ENCODE measurements at places on chromosomes 5 and 9. TPM values are rescaled to one million over a fixed set of nuclear protein-coding genes. Genes with fewer than 3 reads are reported as not detected.
A peak's percentile ranks its signal among the peaks of the same experiment; 100 is the strongest.

DNA sequence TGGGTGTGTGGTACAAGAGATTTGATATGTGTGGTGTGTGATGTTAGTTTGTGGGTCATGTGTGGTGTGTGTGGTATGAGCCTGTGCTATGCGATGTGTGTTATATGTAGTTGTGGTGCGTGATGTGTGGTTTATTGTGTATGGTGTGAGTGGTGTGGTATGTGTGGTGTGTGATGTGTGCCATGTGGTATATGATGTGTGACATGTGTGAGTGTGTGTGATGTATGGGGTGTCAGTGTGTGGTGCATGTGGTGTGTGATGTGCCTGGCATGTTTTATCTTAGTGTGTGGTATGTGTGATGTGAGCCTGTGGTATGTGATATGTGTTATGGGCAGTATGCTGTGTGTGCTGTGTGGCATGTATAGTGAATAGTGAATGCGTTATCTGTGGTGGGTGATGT, 273.0 kb upstream of the IRX1 start:
- DNase-seq: no peak

FOXD4L6 gene
- not detected for total RNA-seq

CRHBP gene
- 1.4 TPM for total RNA-seq

RANBP3L gene
- 0.40 TPM for total RNA-seq

GRCh38 chr5:140142856-140143255, 17.1 kb downstream of the IGIP start:
- DNase-seq: no peak

DMRTA1 gene
- total RNA-seq: 0.53 TPM

EFCAB9 gene
- total RNA-seq: not detected

DNA sequence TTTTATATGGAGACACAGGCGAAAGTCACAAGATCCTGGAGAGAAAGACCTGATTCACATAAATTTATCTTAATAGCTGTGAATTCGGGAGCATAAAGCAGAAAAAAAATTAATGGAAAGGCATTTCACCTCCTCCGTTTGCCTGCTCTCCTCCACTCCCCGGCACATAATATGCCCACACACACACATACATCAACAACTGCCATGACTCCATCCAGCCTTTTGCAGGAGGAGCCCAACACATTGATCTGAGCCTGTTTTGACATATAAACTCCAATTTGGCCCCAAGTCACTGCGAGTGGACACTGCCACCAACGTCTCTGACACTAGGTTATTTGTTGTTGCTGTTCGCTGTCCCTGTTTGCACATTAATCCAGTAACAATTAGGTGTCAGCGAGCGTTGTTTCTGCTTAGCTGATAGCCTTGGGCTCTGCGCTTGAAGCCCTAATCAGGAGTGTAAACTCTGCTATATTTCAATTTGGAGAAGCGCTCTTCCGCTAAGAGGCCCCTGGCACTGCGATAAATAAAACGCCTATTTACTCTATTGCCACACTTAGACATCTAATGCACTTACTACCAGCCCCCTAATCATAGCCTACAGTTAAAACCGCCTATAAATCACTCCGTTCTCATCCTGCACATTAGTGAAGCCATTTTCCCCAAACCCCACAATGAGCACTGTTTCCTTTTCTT, 195.8 kb upstream of the TBCA start:
- DNase-seq: no peak

GRCh38 chr5:101390151-101390908, 487.2 kb upstream of the ST8SIA4 start:
- no peak for DNase-seq

DNA sequence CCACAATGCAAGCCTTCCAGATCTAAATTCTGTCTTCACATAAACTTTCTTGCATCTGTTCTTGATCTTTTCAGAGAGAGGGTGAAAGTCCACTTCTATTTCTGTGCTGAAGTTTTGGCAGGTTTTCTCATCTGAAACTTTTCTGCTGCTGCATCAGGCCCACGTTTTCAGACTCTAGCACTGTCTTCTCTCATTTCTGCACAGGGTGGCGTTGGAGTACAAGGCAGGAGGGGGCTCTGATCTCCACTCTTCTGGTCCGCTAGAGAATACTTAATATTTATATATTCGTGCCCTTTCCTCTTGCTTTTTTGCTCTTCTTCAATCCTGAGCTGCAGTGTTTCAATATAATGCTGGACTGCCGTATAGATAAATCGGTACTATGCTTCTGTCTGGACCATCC, 204.0 kb upstream of the PRDM9 start:
- no peak for DNase-seq

DNA sequence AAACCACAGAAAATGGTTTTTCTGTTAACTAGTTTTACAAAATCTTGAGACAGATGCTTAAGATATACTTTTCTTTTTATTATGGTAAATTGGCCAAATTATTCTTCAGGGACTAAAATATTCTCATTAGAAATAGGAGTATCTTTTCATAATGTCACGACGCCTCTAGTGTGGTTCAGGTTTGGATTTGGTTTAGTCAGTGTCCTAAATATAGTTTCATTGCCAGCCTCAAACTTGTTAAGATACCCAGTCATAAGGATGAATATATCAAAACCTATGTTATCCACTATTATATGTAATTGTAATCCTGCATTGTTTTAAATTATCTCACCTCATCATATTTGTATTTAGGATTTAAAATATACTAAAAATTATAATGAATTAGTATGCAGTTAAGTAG, 13.7 kb downstream of the NDUFAF2 start:
- DNase-seq: no peak

DNA sequence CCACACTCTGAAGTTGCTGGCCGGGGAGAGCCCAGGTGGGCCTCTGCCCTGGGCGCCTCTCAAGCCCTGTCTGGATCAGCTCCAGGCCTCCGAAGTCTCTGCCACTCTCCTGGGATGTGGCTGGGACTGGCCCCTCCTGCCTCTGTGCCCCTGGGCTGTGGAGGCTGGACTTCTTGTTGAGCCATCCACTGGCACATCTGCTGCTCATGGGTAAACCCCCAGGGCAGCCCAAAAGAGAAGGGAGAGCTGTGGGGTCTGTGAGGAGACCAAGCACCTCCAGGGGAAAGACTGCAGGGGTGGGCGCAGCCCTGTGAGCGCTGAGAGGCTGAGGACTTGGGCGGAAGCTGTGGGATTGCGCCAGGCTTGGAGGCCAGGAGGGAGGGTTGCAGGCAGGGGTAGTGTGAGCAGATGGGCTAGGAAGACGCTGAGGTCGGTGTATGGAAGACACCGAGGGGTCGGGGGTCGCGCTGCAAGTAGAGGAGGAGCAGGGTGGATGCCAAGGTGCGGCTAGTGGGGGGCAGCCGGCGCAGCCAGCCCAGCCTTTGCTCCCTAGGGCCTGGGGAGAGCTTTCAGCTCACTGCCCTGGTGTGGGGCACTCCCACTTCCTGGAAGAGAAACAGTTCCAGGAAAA, 118.1 kb downstream of the WNK2 start:
- DNase-seq: peak; percentile 55

TPRN gene
- 8.8 TPM for total RNA-seq

GRCh38 chr5:170100066-170100943, 5.4 kb upstream of the FOXI1 start:
- peak; percentile 85 for DNase-seq

CDC37L1 gene
- total RNA-seq: 14.9 TPM

GRCh38 chr9:38067859-38068681, 957 bp downstream of the SHB start:
- peak; percentile 64 for DNase-seq

GRCh38 chr5:54621709-54622108, 104.2 kb downstream of the SNX18 start:
- no peak for DNase-seq

DNA sequence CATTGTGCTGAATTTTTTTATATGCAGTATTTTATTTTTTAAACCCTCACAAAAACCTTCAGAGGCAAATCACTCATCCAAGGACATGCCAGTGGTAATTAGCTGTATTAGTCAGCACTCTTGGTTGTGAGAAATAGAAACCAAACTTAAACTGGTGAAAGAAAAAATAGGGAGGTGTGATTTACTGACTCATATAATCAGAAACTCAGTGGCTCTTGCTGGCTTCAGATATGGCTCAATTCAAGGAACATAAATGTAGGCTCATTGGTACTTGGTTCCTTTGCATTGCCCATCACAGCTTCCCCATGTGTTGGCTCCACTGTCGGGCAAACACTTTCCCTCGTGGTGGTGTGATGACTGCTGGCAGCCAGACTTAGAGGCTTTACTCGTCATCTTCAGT, 497.2 kb downstream of the MAT2B start:
- DNase-seq: no peak

C9orf50 gene
- 2.2 TPM for total RNA-seq

DNA sequence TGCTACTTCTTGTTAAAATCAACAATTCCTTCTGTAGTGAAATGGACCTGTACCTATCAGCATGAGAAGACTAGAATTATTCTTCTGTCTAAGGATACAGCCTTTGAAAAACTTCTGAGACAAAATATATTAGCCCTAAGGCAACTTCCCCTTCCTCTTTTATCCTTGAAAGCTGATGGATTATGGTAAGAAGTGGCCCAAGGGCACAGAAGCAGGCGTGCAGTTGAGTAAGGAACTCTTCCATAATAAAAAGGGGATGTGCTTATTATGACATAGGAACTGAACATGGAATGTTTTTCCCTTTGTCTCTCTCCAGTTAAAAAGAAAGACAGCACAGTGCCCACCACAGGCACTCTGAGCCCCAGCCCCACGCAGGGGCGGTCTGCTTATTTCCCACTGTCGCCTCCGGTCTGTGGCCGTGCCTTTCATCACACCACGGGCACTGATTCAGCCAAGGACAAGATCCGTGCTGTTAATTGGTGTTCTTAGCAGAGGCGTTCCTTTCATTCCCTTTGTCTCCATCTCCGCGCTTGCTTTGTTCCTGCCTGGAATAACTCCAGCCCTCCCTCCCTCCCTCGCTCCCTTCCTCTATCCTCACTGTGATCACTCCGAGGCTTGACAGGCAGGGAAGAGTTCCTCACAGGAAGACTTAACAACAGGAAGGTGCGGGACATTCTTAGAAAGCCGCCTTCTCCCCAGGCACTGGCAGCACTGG, 135.9 kb upstream of the OTULINL start:
- no peak for DNase-seq

- no peak for DNase-seq
Measured at GRCh38 chr5:77981820-77982219, 205.7 kb upstream of the TBCA start.

RNF208 gene
- total RNA-seq: 10.6 TPM

SLC6A19 gene
- total RNA-seq: 0.09 TPM

TGFBR1 gene
- total RNA-seq: 71.3 TPM

- DNase-seq: no peak
Measured at GRCh38 chr5:151775025-151775606, 3.4 kb downstream of the G3BP1 start.

GRCh38 chr9:127611899-127612790, at the start of gene STXBP1:
Gene STXBP1 (plus strand): TSS chr9:127612277. CDS start chr9:127612404, 127 bp downstream.
- DNase-seq: peak; percentile 93

GRCh38 chr9:20884985-20885593, 146.4 kb downstream of the HACD4 start:
- DNase-seq: peak; percentile 80

DNA sequence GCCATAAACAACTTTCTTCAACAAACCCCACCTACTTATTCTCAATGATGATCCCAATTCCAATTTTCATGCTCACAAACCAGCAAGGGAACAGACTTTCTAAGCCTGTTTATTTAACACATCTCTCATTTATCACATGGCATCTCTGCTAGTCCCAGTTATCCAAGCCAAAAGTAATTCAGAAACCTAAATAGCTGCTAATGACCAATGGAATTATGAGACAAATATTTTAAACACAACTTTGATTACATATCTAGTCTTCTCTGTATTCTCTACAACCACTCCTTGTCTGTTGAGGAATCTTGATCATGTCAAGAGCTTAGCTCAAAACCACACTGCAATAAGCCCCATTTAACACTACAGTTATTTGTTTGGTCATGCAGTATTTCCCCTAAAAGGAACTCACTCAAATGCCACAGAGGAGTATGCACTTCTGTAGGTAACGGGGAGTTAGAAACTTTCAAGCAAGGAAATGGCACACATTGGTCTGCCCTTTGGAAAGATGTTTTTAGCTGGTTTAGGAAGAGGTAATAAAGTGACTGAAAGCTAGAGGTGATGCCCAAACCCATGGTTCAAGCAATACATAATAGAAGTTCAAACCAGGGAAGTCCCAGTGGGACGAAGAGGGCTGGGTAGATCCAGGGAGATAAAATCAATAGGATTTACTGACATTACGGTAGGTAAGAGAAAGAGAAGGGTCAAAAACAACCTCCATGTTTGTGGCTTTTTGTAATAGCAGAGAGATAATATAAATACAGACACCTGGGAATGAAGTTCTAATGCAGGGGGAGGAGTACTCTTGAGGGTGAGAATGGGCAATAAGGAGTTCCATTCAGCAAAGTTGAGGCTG, 42.1 kb upstream of the HTR4 start:
- DNase-seq: no peak

DNA sequence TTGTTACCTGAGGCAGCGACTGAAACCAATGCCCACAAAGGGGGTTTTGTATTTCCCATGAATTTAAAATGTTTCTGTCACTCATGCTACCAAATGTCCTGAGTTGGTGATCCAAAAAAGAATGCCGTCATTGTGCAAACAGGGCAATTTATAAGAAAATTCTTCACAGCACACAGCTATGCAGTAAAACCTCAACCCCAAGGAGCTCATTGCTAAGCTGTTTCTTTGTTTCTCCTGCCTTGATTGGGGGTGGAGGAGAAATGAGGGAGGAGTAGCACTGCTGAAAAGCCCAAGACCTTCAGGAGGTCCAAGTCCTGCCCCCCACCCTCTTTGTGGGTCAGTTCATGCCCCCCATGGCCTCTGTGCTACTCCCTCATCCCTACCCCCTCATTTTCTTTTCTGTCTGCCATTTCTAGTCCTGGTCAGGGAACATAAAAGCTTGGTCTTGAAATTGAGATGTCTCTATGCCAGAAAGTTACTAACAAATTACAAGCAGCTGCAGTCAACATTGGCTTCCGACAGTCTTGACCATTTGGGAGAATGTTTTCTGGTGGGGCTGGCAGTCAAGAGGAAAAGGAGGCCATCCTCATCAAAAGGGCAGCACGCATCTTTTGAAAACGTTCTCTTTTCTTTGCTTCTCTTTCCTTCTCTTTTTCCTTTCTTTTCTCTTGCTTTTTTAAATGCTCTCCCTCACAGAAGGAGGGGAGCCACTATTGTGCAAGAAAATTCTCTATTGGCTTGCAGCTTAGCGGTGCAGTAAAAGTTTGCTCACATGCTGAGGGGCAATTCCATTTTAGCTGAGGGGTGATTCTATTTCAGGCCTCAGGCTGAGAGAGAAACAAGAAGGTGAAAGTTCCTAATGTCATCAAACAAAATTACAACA, 133.3 kb downstream of the GCNT1 start:
- no peak for DNase-seq

Measured in sciatic nerve (tissue), 2 donors.